Epithelial cell of alveolus of lung (primary cell): ENCODE measurements at places on chromosomes 7 and 10. TPM values are rescaled to one million over a fixed set of nuclear protein-coding genes. Genes with fewer than 3 reads are reported as not detected.

Gene VENTX
- total RNA-seq, result 0.16 TPM in 1 of 2 replicates, not detected in the other

Gene IGFBP1
- total RNA-seq, result not detected in 2 replicates

Gene ELN
- total RNA-seq, result 2.3 and 16.4 TPM in 2 replicates

Gene BTBD16
- not detected in 2 replicates for total RNA-seq

Gene ZMYND11
- 26.4 and 37.1 TPM in 2 replicates for total RNA-seq

Gene LRRD1
- total RNA-seq, result 0.26 and 0.56 TPM in 2 replicates

Gene FAM25A
- total RNA-seq, result not detected in 2 replicates

Gene PNLIP
- total RNA-seq, result not detected in 2 replicates

Gene HTRA1
- 93.3 and 208 TPM in 2 replicates for total RNA-seq

Gene FAM131B
- 3.1 and 3.9 TPM in 2 replicates for total RNA-seq

Gene PPP1R17
- not detected in 2 replicates for total RNA-seq
